ENCODE measurements at places on chromosomes 2 and 18.
A peak's percentile ranks its signal among the peaks of the same experiment; 100 is the strongest.

- H3K27me3 ChIP-seq: no peaks in the 10 kb centered on the region
- no peaks in the 10 kb centered on the region for H3K36me3 ChIP-seq
- DNase-seq: no peak
- no peak overlapping the region for H3K4me3 ChIP-seq
- no peak overlapping the region for H3K27ac ChIP-seq
These were observed 12.3 kb downstream of the TOGARAM2 start for GRCh38 chr2:28993206-28993960.

GRCh38 chr18:58496937-58497336, 132.0 kb downstream of the ALPK2 start:
- no peak overlapping the region for H3K4me3 ChIP-seq
- no peaks in the 10 kb centered on the region for H3K4me1 ChIP-seq
- H3K27ac ChIP-seq: no peak overlapping the region
- no peaks in the 10 kb centered on the region for H3K36me3 ChIP-seq
- no peaks in the 10 kb centered on the region for H3K27me3 ChIP-seq

DNA sequence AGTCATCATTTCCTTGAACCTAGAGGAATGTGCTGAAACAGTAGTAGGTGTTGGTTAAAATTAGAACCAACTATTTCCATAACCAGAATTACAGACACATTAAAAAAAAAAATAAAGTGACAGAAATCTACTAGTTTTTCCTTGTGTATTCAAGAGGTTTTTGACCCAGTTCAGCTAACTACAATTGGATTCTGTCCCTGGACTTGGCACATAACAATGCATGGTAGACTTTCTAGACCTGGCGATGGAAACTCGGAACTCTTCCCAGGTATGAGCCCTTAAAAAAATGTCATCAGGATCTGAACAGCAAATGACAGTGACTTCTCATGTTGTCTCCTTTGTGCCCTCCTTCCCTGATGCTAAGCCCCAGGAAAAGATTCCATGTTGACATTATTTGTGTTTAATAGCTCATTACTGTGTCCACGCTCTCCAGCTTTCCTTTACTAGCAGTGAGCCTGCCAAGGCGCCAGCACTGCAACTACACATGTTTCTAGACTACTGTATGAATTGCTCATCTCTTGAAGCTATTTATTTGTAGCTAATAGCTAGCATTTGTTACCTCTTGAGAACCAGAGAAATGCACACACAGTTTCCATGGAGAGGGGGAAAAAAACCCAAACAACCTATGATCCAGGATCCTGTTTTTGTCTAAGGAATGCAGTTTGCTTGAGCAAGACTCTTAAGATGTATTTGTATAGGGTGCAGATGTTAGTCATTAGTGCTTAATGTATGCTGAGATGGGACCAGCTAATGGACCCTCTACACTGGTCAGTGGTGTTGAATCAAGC, 148.5 kb downstream of the FMNL2 start:
- H3K27ac ChIP-seq: no peak overlapping the region
- no peak overlapping the region for H3K4me3 ChIP-seq
- no peak for DNase-seq
- no peaks in the 10 kb centered on the region for H3K27me3 ChIP-seq

- no peaks in the 10 kb centered on the region for H3K27me3 ChIP-seq
- no peaks in the 10 kb centered on the region for H3K36me3 ChIP-seq
These were observed 14.6 kb upstream of the ACOXL start for GRCh38 chr2:110717734-110718133.

GRCh38 chr18:13608791-13609532, 117.4 kb downstream of the FAM210A start:
- no peaks in the 10 kb centered on the region for H3K36me3 ChIP-seq
- DNase-seq: no peak
- no peaks in the 10 kb centered on the region for H3K27me3 ChIP-seq
- H3K4me1 ChIP-seq: peaks cover 11% of the 10 kb centered on the region
- H3K27ac ChIP-seq: no peak overlapping the region

DNA sequence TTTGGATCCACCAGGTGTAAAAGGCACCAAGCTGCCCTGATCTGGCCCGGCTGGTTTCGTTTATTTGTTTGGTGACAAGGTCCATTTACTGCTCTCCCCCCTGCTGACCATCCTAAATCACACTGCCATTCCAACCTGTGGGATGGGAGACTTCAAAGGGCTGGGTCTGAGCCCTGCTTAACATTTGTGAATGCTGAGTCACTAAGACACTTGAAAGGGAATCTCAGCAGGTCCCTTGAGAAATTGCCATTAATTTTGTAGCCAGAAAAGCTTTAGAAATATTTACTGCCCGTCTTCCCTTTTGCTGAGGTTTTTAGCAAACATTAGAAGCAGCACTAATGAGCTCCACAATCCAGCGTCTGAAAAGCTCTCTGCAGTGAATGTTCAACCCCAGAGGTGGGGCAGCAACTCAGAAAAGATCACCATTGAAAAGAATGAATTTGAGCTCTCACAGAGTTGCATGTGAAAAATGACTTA, 133.8 kb downstream of the ARL4C start:
- H3K4me3 ChIP-seq: no peak overlapping the region
- H3K4me1 ChIP-seq: no peaks in the 10 kb centered on the region
- H3K27ac ChIP-seq: no peak overlapping the region
- no peaks in the 10 kb centered on the region for H3K27me3 ChIP-seq
- no peaks in the 10 kb centered on the region for H3K36me3 ChIP-seq
- no peak for DNase-seq

DNA sequence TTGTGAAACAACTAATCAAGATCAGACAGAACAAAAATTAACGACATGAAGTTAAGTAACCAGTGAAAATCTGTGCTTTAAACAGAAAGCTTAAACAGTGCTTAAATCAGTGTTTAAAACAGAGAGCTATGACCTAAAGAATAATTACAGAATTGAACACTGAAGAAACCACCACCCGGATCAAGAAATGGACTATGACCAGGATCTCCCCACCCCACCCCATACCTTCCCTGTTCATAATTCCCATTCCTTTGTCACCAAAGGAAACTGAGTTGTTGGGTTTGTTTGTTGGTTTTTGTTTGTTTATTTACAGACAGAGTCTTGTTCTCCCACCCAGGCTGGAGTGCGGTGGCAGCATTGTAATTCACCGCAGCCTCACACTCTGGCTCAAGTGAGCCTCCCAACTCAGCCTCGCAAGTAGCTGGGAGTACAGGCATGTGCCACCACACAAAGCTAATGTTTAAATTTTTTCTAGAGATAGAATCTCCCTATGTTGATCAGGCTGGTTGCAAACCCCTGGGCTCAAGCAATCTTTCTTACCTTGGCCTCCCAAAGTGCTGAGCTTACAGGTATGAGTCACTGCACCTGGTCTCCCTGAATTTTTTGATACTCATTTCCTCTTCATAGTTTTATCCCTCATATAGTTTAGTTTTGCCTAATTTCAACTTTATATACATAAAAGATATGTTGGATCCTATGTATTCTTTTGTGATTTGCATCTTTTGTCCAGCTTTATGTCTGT, 8.2 kb upstream of the ALPG start:
- no peak overlapping the region for H3K27ac ChIP-seq
- H3K27me3 ChIP-seq: no peaks in the 10 kb centered on the region
- H3K36me3 ChIP-seq: no peaks in the 10 kb centered on the region
- no peaks in the 10 kb centered on the region for H3K4me1 ChIP-seq
- no peak for DNase-seq
- no peak overlapping the region for H3K4me3 ChIP-seq

DNA sequence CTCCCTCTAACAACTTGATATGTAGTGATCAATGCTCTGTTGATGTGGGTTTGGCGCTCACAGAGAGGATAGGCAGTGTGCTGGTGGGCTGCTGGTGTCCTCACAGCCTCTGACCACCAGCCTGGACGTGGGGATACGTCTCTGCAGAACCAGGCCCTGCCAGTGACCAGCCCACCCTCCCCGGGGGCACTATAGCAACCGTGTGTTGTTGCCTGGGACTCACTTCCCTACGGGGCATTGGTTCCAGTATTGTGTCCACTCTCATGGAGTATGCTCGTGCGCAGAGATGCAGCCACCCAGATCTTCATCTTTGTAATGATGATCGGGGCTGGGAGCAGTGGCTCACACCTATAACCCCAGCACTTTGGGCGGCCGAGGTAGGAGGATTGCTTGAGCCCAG, 180.1 kb downstream of the LDLRAD4 start:
- no peaks in the 10 kb centered on the region for H3K4me1 ChIP-seq
- peaks cover 13% of the 10 kb centered on the region for H3K36me3 ChIP-seq

GRCh38 chr2:69893684-69894551, at the start of gene SNRNP27:
Gene SNRNP27 (plus strand): TSS chr2:69893956. CDS start chr2:69893985, 29 bp downstream.
- peak; percentile 85 for DNase-seq
- H3K27ac ChIP-seq: peak within 1 kb of the TSS; percentile 88
- H3K4me3 ChIP-seq: peak within 1 kb of the TSS; percentile 77
- peaks cover 12% of the 10 kb centered on the region for H3K4me1 ChIP-seq

GRCh38 chr2:217102956-217103355, 243.1 kb upstream of the TNP1 start:
- H3K27me3 ChIP-seq: no peaks in the 10 kb centered on the region
- H3K27ac ChIP-seq: peak overlapping the region; percentile 82
- H3K4me3 ChIP-seq: no peak overlapping the region

DNA sequence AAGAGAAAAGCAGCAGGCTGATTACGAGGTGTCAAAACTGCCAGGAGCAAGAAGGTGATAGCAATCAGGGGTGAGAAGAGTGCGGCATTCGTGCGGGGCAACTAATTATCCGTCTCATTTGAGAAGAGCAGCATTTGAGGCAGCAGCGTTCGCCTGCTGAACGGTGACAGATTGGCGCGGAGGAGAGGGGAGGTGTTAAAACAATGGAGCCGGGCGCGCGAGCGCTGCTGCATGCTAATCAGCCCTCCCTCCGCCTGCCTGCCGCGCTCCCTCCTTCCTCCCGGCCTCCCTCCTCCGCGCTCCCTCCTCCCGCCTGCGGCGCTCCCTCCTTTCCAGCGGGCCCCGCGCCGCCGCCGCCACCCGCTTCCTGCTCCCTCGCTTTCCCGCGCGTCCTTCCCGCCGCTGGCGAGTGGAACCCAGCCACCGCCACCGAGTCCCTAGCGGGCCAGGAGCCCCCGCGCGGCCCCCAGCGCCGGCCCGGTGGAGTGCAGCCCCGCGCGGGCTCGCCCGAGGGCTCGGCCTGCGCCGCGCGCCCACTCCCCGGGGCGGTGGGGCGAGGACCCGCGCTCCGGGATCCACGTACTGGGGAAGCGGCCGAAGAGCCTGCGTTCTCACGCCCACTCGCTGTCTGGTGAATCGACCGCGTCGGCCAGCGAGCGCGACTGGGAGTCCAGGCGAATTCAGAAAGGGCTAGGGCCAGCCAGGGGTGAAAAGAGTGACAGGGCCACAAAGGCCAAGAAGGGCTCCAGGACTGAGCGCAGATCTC, 69.5 kb upstream of the PSMD14 start:
- peak overlapping the region; percentile 28 for H3K27ac ChIP-seq
- H3K27me3 ChIP-seq: no peaks in the 10 kb centered on the region
- no peaks in the 10 kb centered on the region for H3K36me3 ChIP-seq
- peak overlapping the region; percentile 77 for H3K4me3 ChIP-seq

DNA sequence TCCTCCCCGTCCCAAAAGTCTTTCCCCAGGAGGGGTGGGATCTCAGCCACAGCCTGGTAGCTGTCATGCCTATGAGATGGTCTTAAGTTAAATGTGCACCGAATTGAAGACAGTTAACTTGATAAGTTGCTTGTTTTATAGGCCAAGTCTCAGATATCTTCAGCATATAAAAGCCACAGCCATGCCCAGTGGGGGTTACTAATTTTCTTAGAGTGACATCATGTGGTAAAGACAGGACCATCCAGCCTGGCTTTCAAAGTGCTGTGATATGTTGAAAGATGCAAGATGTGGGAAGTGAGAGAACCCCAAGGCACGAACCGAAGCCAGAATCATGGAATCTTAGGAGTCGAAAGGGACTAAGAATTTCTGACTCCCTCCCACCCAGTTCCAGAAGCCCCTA, 42.1 kb upstream of the FAM124B start:
- H3K4me3 ChIP-seq: no peak overlapping the region
- no peak for DNase-seq
- H3K36me3 ChIP-seq: no peaks in the 10 kb centered on the region

DNA sequence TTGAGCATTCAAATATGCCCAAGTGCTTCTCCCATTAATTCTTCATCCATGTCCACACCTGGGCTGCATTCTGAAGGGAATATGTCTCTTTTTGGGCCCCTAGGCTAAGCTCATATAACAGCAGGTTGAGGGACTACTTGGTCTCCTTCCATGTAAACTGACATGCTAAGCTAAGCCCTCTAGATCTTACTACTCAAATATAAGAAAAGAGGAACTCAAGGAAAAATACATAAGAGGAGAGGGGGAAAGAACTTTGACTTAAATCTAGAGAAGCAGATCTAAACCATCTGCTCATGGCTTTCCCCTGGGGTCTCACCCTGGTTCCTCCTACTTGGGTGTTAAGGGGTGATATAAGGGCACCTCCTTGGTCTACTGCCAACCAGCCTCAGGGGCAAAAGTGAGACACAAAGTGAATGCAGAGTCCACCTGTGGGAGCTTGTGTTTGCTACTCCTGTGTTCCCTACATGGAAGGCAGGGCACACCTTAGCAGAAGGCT, 19.8 kb upstream of the NFU1 start:
- no peak overlapping the region for H3K27ac ChIP-seq
- H3K4me3 ChIP-seq: no peak overlapping the region
- no peaks in the 10 kb centered on the region for H3K4me1 ChIP-seq
- DNase-seq: no peak

DNA sequence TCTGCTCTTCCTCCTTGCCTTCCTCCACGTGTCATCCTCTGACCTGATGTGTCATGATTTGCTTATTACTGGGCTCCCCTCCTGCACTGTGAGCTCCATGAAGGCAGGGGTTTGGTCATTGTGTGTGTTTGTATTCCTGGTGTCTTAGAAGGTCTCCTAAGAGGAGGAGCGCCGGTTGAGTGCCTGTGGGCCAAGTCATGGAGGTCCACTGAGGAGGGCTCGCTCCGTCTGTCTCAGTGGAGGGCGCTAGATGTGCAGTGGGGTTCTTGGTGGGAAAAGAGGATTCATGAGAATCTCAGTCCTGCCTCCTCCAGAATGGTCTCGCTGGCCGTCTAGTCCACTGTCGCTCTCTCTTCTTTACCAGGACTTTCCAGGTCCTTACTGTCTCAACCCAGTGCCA, 100.2 kb downstream of the VWA3B start:
- DNase-seq: no peak
- no peak overlapping the region for H3K27ac ChIP-seq
- no peaks in the 10 kb centered on the region for H3K4me1 ChIP-seq
- H3K4me3 ChIP-seq: no peak overlapping the region
- no peaks in the 10 kb centered on the region for H3K36me3 ChIP-seq

GRCh38 chr2:239756790-239757760, 268.1 kb downstream of the NDUFA10 start:
- no peak overlapping the region for H3K4me3 ChIP-seq
- H3K4me1 ChIP-seq: peaks cover 42% of the 10 kb centered on the region
- H3K27ac ChIP-seq: peak overlapping the region; percentile 89
- H3K27me3 ChIP-seq: no peaks in the 10 kb centered on the region

- DNase-seq: no peak
- no peaks in the 10 kb centered on the region for H3K4me1 ChIP-seq
These were observed 153.2 kb upstream of the MYT1L start for GRCh38 chr2:2484301-2484700.

GRCh38 chr2:235659767-235660322, 166.0 kb downstream of the AGAP1 start:
- no peaks in the 10 kb centered on the region for H3K4me1 ChIP-seq
- no peak overlapping the region for H3K4me3 ChIP-seq
- no peak overlapping the region for H3K27ac ChIP-seq
- H3K36me3 ChIP-seq: no peaks in the 10 kb centered on the region
- no peaks in the 10 kb centered on the region for H3K27me3 ChIP-seq

All from ascending aorta (tissue), 2 donors.